ENCODE measurements at places on chromosomes 11 and 22.

DNA sequence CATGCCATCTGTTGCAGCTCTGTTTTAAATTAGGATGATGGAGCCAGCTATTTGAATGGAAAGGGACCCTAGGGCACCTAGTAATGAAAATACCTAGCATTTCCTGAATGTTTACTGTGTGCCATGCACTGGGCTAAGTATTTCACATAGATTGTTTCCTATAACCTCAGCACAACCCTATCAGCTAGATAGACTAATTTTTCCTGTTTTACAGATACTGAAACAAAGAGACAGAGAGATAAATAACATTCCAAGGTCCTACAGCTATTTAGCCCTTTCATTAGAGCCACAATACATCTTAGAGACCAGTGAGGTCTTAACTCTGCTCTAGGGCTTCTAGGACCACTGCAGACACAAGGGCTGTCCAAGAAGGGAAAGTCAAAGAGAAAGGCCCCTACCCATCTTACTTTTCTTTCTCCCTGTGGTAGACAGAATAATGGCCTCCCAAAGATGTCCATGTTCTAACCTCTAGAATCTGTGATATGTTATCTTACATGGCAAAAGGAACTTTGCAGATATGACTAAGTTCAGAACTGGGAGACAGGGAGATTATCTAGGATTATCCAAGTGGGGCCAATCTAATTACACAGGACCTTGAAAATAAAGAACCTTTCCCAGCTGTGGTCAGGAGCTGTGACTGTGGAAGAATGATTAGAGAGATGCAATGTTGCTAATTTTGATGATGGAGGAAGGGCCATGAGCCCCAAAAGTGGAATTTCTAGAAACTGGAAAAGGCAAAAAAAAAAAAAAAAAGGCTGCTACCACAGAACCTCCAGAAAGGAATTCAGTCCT lies 157.0 kb downstream of the CCDC34 start:
- no peak for DNase-seq

DNA sequence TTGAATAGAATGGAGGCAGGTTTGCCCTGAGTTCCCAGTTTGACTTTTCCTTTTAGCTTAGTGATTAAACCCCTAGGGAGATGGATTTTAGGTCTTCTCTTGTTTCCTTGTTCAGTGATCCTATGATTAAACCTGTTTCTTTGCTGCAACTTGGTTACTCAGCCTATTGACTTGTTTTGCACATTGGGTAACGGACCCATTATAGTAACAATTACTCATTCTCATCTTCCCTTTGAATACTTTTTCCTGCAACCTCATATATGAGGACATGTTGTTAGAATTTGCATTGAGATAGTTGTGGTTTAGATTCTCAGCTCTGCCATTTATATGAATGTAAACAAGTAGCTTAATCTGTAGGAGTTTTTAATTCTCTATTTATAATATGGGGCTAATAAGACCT lies 489.2 kb upstream of the CNTN5 start:
- DNase-seq, result no peak

DNA sequence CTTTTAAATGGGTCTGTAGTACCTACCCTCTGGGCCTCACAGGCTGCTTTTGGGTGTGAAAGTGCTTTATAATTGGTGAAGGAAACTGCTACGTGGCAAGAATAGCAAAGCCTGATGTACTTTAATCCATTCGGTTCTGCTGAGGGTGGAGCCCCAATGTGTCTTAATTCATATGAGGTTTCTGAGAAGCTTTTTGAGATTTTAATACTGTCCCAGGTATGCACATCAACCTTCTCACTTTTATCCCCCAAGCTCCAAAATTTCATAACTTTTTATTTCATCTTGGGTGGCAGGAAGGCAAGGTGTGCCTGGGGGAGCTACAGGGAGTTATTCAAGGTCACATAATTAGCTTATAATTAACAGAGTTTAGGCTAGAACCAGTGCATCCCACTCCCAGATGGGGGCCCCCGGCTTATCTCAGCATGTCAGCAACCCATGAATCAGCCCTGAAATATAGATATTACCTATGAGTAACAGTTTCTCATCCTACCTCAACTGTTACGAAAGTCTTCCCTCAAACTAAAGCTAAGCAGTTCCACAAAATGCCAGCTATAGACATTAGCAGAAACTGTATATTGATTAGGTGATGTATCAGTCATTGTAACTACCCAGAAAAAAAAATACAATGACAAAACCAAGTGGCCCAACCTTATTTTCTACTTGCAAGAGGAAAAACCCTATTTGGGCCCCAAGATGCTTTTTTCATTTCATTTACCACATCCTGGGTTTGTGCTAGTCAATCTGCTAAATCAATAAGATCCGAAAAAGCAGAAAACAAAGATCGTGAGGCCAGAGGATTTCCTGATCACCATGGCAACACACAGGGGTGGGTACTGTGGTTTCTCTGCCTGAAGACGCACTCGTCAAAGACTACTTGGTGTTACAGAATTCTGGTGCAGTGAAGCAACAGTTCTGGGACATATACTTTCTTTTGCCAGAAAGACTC lies 26.7 kb downstream of the CD44 start:
- peak; percentile 77 for DNase-seq

DNA sequence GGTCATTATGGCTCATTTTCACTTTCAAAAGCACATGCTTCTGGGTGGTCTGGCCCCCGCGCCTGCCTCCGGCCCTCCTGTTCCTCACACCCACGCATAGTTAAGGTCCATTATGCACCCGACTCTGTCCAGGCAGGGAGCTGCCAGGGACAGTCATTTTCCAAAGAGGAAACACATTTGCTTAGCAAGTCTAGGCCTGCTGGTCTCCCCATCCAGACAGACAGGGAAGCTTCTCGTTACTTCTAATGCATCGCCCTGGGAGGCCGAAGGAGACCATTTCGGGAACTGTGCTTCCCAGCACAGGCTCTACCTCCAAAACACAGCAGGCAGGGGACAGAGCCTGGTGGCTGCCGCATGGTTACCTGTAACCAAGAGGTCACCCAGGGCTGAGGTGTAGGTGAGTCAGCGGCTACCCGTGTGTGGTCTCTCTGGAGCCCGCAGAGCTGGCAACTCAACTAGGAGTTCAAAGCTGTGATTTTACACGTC lies 87.1 kb upstream of the SHANK2 start:
- DNase-seq, result no peak

DNA sequence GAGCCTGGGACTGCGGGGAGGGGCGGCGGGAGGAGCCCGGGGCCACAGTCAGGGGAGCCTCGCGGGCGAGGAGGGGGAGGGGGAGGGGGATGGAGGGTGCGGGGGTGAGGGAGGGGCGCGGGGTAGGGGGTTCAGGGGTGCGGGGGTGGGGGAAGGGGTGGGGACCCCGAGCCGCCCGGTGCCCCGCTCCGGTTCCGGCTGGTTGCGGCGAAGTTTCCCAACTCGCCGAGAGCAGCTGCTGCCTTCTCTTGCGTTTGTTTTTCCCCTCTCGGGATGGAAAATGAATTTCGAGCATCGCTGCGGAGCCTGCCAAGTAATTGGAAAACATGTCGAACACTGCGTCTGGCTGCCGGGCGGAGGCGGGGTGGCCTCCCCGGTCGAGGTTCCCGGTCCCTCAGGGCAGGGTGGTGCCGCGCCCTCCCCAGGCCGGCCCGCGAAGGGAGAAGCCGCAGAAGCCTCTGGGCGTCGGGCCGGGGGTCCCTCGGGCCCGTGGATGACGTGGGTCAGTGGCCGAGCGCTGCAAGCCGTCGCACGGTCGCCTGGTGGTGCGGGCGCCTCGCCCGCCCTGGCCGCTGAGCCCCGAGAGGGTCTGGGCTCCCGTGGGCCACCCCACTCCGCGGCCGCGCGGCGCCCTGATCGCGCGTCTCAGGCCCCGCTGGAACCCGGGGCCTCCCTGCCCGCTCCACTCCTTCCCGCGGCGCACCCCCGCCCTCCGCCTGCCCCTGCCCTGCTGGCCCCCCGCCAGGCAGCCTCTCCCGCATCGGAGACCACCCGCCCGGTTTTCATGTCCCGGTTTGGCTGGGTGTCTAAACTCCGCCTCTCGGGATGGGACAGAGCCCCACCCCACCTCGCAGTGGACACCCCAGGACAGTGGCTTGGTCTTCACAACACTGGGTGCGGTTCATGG lies 12.1 kb downstream of the SPATA19 start:
- no peak for DNase-seq

DNA sequence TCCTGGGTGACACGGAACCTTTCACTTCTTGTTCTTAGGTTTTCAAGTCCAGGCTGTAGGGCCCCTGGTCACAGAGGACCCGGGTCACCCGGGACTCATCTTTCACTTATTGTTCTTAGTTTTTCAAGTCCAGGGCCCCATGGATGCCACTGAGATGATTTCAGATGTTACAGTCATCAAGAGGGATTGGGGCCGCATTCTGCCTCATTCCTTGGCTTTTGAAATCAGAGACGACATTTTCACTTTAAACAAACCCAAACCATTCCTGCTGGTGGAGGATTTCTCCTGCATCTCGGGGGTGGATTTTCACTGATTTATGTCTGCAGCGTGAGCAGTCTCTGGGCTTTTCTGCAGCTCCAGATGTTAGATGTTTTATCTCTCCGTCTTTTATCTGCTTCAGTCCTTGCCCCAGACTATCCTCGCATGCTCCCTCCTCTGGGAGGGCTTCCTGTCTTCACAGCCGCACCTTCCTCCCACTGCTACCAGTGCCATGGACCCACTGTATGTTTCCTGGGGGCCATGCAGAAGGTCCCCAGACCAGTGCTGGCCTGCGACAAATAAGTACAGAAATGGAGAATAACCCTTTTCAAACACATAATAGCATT lies 27.4 kb downstream of the FBLN1 start:
- DNase-seq, result no peak

- DNase-seq, result no peak
Observed at GRCh38 chr22:19664951-19665783, 49.1 kb upstream of the SEPTIN5 start.

GRCh38 chr22:47781427-47782111 lies 1019.1 kb downstream of the TBC1D22A start:
- DNase-seq, result no peak

DNA sequence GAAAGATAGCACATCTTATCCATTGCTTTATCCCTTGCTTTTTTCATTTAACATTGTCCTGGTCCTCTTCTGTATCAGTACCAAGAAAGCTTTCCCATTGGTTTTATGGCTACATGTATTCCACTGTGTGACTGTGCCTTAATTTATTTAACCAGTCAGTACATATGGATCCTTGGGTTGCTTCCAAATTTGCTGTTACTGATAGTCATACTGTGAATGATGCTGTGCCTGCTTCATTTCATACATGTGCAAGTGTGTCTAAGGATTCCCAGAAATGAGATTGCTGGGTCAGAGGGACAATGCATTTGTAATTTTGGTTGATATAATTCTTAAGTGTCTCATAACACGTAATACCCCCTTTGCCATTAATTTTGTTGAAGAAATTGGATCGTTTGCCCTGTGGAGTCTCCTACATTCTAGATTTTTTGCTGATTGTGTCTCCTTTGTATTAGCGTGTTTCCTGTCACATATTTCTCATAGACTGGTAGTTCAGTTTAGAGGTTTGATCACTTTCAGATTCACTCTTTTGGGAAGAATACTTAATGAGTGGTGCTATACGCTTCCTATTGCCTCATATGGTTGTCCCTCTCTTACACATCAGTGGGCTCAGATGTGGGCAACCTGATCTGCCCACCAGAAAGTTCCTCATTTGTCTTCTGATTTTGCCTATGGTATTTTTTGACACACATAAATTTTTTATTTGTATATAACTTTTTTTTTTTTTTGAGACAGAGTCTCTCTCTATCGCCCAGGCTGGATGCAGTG lies 35.3 kb downstream of the MYBPC3 start:
- no peak for DNase-seq

DNA sequence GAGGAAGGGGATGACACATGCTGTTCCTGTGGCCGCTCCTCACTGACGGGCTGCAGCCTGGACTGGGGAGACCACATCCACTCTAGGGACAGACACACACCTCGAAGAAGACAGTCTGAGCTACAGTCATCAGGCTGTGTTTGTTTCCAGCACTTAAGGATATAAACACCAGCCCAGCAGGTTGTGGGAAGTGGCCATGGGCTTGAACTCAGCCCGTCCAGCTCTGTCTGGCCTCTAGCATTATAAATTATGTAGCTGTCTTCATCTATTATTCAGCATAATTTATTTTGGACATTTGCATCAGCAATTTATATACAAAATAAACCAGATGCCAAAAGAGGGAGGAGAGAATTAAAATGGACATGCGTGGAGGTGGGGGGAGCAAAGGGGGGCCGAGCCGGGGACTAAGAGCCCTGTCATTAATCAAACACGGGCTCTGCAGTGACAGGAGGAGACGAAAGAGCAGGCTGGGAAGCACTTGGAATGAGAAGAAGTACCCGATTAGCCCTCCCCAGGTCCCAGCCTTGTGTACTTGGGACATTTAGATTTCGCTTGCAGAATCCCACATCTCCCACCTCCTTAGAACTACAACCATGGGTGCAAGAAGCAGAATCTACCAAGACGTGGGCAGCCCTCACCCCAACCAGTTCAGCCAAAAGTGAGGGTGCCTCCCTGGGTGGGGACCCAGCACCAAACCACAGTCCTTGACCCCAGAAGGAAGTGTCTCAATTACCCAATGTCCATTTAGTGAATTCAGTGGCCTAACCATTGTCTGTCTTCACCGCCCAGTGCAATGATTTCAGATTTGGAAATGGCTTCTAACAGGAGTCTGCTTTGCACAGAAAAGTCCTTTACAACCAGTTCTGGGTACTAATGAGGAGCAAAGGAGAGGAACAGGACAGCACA lies 309.6 kb downstream of the OPCML start:
- no peak for DNase-seq

GRCh38 chr11:100619484-100619883 lies 67.6 kb upstream of the ARHGAP42 start:
- DNase-seq, result no peak

DNA sequence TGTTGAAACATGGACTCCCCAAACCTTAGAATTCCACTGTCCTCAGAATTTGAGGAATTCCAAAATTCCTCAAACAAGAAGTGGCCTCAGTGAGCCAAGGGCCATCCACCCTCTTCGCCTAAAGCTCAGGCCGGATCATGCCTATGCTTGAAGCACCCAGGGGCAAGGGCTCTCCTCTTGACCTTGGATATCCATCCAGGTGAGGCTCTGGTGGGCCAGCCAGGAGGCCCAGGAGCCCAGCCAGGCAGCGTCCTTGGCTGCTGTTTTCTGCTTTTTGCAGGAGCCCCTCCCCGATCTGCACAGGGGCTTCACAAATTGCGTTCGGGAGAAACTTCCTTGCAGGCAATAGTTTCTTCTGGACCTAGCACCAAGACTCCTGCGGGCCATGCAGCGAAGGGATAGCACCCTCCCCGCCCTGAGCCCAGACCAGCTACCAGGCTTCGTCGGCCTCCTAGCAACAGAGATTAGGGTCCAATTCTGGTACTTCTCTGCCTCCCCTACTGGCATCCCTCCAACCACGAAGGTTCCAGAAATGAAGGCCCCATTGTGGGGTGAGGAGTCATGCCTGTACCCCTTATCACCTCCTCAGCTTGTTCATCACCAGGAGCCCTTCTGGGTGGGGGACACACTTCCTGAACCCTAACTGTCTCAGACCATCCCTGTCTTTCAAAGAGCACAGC lies 2.0 kb downstream of the PHLDA2 start:
- no peak for DNase-seq
